Small intestine (tissue), 16 donors: ENCODE measurements at places on chromosomes 16 and 17. TPM values are rescaled to one million over a fixed set of nuclear protein-coding genes. Genes with fewer than 3 reads are reported as not detected.

- no peak overlapping the region for H3K27ac ChIP-seq
- H3K4me3 ChIP-seq, result no peak overlapping the region
- DNase-seq, result no peak
- peaks cover 3% of the 10 kb centered on the region for H3K4me1 ChIP-seq
- H3K36me3 ChIP-seq, result peaks cover 3% of the 10 kb centered on the region
- no peaks in the 10 kb centered on the region for H3K27me3 ChIP-seq
Measured at GRCh38 chr17:2801841-2802240, 5.6 kb downstream of the RAP1GAP2 start.

DNA sequence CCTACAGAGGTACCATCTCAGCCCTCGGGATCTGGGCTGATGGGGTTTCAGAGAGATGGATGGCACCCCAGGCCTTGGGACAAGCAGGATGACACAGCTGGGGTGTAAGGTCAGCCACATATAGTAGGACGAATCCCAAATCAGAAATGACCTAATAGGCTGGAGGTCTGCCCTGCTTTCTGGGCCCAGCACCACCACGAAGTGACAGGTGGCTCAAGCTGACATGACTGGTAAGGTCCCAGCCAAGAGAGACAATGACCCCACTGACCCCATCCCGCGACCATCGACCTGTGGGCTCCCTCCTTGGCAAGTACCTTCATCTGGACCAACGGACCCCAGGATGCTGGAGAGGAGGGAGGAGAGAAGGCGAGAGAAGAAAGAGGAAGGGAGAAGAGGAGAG is 15.6 kb downstream of the CAMKK1 start:
- H3K27me3 ChIP-seq, result no peaks in the 10 kb centered on the region
- H3K4me1 ChIP-seq, result peaks cover 11% of the 10 kb centered on the region
- no peak overlapping the region for H3K27ac ChIP-seq
- no peak overlapping the region for H3K4me3 ChIP-seq

DNA sequence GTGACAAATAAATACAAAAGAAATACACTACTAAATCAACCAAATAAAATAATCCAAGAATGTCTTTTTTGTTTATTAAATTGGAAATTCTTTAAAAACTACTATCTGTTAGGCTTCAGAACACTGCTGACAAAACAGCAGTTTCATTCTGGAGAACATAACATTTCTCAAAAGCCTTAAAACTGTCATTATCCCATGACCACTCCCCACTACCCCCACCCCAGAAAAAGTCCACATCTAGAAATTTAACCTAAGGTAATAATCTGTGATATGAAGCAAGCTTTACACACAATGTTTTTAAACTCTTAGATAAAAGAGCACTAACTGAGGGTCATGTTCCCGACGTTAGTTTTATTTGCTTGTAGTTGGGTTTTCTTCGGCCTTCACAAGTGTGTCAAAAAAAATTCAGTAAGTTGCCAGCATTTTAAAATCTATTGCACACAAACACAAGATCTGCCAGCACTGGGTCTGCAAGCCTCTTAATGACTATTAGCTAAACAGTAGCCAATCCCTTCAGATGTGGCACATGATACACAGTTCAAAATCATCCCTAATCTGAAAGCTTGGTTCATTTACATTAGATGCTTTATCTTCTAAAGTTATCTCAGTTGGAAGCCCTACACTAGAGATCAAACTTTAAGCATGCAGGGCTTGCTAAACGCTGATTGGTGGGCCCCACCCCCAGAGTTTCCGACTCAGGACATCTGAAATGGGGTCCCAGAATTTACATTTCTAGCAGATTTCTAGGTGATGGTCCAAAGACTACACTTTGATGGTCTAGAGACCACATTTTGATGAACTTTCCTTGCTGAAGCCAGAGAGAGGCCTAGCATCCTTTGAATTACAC is 75.2 kb downstream of the KANSL1 start:
- no peak overlapping the region for H3K4me3 ChIP-seq
- H3K4me1 ChIP-seq, result peaks cover 14% of the 10 kb centered on the region
- no peak for DNase-seq
- H3K27ac ChIP-seq, result no peak overlapping the region
- H3K27me3 ChIP-seq, result no peaks in the 10 kb centered on the region
- no peaks in the 10 kb centered on the region for H3K36me3 ChIP-seq

NME3 gene
- polyA plus RNA-seq, result 94.9 TPM

PMFBP1 gene
- polyA plus RNA-seq, result 3.6 TPM
